ENCODE measurements at places on chromosomes 7 and 10.
A peak's percentile ranks its signal among the peaks of the same experiment; 100 is the strongest.

DNA sequence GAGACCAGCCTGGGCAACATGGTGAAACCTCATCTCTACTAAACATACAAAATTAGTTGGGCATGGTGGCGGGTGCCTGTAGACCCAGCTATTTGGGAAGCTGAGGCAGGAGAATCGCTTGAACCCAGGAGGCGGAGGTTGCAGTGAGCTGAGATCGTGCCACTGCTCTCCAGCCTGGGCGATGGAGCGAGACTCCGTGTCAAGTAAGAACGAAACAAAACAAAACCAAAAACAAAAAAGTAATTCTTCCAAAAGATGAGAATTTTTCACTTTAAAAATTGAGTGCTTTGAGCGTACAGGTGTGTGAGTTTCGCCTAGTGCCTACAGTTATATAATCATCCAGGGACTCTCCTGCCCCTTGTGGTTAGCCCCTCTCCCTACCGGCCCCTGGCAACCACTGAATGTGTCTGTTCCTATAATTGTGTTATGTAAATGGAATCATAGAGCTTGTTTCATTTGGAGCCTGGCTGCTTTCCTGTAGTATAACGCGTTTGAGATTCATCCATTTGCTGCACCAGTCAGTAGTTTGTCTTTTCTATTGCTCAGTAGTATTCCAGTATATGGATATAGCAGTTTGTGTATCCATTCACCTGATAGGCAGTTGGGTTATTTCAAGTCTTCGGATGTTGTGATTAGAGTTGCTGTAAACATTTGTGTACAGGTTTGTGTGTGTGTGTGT, 80.0 kb downstream of the RBM33 start:
- DNase-seq, result no peak

- DNase-seq, result no peak
These were observed 227.6 kb upstream of the STEAP1 start for GRCh38 chr7:89926701-89927100.

DNA sequence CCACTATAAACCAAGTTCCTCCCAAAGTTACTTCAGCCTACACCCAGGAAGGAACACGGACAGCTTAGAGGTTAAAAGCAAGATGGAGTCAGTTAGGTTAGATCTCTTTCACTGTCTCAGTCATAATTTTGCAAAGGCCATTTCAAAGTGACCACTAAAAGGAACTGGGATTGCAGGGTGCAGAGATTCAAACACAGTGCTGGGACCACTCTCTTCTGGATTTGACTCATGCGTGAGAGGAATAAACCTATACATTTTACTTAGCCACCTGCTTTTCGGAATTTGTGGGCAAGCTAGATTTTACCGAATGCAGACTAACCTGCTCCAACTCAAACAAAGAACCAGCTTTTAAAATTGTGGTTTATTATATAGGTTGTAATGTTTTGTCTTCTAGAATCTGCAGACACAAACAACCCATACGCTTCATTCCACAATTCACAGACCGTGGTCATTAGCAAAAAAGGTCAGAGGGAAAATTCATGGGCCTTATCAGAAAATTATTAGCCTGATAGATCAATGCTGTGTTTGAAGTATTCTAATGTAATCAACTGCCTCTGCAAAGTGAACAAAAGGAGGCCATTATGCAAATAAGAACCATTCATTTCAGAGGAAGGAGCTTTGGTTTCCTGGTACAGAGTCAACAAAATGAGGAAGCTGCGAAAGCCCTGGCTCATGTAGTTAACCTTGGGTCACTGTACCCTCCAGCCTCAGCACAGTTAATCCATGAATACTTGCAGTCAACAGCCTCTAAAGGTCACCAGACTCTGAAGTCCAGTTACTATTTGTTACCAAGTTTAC, 342.7 kb upstream of the KLF6 start:
- DNase-seq, result no peak

- DNase-seq, result peak; percentile 47
These were observed at the start of gene SEC31B for GRCh38 chr10:100519311-100520051. Gene SEC31B (minus strand): TSS chr10:100519861. CDS start chr10:100516952, 2,909 bp downstream.

GRCh38 chr7:134676743-134677142, 30.1 kb downstream of the BPGM start:
- no peak for DNase-seq

DNA sequence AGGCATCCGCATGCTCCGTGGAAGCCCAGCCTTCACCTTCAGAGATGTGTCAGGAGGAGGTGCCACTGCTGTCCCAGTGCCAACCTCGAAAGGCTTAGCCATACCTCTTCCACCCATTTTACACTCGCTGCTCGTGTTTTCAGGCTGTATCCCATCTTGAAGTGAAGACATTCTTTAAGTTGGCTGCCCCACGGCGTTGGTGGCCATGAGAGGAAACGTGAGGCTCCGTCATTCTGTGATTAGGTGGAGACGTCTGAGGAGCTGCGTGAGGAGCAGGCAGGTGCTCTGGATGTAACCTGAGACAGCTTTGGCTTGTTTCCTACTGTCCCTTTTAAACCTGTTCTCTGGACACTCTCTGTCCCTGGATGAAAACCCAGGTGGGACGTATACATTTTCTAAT, 159.9 kb upstream of the RNF32 start:
- DNase-seq, result no peak

DNA sequence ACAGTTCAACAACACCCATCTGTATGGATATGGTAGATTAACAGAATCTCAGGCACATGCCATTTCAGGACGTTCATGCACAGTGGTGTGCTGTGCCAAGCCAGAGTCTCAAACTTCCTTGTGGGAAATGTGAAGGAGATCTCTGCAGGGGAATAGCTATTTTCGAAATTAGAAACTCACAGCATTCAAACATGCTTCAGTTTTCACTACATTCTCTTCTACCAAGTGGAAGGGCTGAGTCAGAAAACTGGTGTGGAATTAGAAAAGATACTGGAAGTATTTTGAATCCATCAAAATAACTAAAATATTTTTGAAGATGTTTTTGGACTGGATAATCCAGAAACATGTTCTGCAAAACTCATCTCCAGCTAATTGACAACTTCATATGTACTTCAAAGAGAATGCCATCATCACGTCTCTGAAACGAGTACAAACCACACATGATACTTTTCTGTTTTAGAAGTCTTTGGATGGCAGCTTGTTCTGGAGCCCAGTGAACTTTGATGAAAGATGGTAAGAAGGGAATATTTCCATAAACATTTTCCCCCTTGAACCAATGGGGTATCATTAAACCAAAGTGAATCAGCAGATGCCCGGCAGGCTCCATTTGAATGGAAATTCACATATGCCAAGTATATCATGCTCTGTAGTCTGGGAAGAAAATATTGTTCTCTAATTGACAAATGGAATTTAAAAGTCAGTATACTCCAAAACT, 616.3 kb upstream of the IGFBP3 start:
- DNase-seq, result no peak

- no peak for DNase-seq
These were observed 1.2 kb downstream of the GET4 start for GRCh38 chr7:877312-878232.

DNA sequence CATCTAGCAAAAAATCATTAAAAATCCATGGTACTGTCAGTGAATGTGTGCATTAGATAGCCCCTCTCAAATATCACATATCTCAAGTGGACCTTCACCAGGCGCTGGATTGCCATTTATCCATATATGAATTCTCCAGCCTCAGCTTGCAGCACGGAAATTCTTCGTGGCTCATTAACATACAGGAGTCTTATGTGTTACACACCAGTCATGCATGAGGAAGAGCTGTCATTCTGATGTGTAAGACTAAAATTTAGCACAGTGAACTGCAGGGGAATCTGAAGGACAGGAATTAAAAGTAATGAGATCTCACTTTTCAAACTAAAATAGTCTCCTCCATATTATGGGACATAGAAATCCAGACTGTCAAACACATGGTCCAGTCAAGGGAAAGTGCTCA, 542.4 kb upstream of the DPP6 start:
- no peak for DNase-seq

DNA sequence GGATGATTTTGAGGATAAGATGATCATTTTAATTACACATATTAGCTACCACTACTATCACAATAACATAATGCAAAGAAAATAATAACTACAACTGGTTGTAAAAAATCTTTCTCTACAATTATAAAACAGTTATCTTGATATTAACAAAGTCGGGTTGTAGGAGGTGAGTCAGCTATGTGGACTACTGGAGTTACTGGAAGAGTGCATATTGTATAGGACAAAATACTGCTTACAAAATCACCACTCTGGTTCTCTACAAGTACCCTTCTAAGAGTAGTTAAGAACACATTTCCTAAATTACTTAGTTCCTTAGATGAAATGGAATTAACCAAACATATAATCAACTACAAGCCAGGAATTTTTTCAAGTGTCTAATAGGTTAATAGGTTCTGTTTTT, 74.1 kb downstream of the HYCC1 start:
- no peak for DNase-seq

- no peak for DNase-seq
These were observed 140.2 kb downstream of the AUTS2 start for GRCh38 chr7:69738396-69738951.

DNA sequence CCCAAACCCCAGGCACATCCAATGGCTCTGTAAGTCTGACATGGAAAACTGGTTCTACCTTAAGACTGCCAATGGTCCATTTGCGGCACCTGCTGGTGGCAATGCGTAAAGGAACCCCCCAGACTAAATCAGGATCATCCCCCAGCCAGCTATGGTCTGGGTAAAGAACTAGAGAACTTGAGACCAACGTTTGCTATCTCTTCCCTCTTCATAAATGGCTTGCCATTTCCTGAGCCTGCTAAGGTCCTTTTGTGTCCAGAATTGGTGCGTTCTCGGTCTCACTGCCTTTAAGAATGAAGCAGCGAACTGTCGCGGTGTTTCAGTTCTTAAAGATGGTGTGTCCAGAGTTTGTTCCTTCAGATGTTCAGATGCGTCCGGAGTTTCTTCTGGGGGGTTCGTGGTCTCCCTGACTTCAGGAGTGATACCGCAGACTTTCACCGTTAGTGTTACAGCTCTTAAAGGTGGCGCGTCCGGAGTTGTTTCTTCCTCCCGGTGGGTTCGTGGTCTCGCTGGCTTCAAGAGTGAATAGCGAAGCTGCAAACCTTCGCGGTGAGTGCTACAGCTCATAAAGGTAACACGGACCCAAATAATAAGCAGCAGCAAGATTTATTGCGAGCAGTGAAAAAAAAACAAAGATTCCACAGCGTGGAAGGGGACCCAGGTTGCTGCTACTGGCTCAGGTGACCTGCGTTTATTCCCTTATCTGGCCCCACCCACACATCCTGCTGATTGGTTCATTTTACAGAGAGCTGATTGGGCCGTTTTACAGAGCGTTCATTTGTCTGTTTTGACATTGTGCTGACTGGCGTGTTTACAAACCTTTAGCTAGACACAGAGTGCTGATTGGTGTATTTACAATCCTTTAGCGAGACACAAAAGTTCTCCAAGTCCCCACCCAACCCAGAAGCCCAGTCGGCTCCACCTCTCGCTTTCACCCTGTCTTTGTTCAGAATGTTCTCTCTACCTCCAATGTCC, 95.4 kb downstream of the ELMO1 start:
- DNase-seq, result no peak

- DNase-seq, result no peak
These were observed 524.1 kb downstream of the GLRX3 start for GRCh38 chr10:130660266-130660665.

DNA sequence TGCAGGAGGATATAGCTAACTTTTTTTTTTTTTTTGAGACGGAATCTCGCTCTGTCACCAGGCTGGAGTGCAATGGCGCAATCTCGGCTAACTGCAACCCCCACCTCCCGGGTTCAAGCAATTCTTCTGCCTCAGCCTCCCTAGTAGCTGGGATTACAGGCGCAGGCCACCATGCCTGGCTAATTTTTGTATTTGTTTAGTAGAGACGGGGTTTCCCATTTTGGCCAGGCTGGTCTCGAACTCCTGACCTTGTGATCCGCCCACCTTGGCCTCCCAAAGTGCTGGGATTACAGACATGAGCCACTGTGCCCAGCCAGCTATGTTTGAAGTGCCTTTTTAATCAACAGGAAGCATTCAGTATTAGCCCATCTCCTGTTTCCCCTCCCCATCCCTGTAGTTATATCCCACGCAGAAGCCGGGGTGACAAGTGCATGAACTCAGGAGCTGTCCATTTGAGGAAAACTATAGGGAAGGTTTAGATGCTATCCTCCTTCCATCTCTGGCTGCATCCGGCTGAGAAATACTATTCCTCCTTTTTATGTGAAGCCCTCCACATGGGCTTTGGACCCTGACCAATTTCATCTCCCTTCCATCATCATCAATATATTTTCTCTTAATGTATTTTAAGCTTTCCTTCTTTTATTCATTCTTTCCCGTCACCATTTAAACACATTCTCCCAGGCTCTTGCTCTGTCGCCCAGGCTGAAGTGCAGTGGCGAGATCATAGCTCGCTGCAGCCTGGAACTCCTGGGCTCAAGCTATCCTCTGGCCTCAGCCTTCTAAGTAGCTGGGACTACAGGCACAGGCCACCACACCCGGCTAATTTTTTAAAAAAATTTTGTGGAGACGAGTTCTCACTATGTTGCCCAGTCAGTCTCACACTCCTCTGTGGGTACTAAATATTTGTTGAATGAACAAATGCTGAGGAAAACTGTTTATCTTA, 1.3 kb upstream of the POT1 start:
- DNase-seq, result no peak

- peak; percentile 68 for DNase-seq
These were observed 18.3 kb downstream of the SGMS1 start for GRCh38 chr10:50605269-50605950.

DNA sequence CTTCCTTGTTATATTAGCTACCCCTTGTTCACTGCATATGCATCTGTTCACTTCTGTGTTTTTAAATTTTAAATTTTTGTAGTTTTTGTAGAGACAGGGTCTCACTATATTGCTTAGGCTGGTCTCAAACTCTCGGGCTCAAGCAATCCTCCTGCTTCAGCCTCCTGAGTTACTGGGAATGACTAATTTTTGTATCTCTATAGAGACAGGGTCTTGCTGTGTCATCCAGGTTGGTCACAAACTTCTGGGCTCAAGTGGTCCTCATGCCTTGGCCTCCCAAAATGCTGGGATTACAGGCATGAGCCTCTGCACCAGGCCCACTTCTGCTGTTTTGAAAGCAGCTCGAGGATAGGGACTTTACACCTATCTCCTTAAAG, 64.6 kb downstream of the PRTFDC1 start:
- no peak for DNase-seq

DNA sequence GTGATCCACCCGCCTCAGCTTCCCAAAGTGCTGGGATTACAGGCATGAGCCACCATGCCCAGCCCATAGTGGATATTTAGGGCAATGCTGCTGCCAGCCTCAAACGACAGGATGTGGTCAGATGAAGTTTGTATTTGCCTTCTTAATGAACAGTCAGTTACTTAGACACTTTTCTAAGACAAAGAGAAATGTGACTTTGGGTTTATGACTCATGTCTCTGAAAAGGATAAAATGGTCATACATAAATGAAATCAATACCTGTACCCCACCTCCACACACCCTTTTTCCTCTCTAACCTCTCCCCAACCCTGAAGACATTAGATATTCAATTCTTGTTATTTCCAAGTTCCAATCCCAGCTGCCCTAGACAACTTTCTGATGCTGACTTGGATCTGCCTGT, 109.3 kb upstream of the INSIG1 start:
- DNase-seq, result no peak

- DNase-seq, result no peak
These were observed 68.8 kb downstream of the TMEM168 start for GRCh38 chr7:112721366-112721765.
